Fibroblast of mammary gland (primary cell): ENCODE measurements at places on chromosomes 7 and 10.

- DNase-seq = no peak
Measured at GRCh38 chr7:129367349-129367699, 66.9 kb upstream of the STRIP2 start.

GRCh38 chr10:117590101-117590875 lies 47.7 kb downstream of the EMX2 start:
- DNase-seq = peak; percentile 28

GRCh38 chr10:104937567-104937966 lies 296.5 kb downstream of the SORCS3 start:
- peak; percentile 74 for DNase-seq

DNA sequence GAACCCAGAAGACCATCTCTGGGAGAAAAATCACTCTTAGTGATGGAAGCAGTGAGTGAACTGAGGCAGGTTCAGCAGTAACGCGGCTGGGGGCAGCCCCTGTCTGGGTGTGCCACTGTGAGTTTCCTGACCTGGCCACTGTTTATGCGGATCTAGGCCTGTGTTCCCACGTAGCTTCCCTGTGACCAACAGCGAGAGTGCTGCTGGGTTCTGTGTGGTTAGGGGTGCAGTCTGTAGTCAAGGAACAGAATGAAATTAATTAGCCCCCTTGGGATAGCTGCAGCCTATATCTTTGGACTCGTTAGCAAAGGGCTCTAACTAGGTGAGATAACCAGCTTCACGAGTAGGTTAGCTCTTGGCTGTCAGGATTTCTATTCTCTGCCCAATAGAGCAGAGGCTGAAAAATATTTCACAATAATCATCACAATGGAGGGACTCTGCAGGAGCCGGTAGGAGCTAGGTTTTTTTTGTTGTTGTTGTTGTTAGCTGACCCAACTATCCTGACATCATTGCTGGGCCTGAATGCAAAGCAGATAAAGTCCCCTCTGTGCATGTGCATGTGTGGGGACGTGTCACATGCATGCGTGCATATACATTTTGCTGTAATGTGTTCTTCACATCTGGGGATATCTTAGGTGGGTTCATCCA lies 164.9 kb downstream of the TMEM178B start:
- DNase-seq = no peak

DNA sequence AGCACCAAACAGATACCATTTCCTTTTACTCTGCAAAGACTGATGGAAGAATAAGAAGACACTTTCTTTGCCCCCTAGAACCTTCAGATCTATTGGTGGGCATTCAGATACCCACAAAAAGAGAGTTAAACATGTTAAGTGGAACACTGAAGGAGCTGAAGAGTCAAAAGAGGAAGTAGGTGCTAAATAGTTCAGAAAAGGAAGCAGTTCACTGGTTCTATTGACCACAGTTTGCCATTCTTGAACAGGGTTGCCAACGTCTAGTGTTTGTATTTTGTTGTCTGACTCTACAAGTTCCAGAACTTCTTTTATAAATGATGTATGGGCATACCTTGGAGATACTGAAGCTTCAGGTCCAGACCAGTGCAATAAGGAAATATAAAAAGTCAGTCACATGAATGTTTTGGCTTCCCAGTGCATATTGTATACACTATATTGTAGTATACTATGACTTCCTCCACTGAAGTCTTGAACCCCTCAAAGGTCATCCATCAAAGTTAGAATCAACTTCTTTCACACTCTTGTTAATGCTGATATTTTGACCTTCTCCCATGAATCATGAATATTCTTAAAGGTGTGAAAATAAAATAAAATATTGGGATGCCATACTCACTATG lies 47.5 kb upstream of the AGR3 start:
- no peak for DNase-seq

- no peak for DNase-seq
Measured at GRCh38 chr7:33893377-33893776, 12.0 kb upstream of the BMPER start.

GRCh38 chr7:55050281-55050680 lies 31.5 kb downstream of the EGFR start:
- DNase-seq = peak; percentile 47

DNA sequence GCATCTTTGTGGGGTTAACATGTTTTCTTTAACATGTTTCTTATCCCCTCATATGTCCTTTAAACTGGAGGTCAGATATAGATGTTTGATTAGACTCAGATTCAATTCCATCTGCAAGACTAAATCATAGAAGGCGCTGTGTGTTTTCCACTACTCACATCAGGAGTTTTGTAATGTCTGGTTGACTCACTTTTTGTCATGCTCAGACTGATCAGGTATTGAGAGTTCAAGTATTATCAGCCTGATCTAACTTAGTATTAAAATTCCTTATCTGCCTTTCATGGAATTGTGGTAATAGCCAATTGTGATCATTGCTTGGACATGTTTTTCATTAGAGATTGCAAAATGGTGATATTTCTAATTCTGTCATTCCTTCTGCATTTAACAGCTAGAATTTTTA lies 30.2 kb downstream of the ENTPD7 start:
- DNase-seq = peak; percentile 48

- DNase-seq = no peak
Measured at GRCh38 chr10:108338146-108338545, 1173.6 kb upstream of the SORCS1 start.

DNA sequence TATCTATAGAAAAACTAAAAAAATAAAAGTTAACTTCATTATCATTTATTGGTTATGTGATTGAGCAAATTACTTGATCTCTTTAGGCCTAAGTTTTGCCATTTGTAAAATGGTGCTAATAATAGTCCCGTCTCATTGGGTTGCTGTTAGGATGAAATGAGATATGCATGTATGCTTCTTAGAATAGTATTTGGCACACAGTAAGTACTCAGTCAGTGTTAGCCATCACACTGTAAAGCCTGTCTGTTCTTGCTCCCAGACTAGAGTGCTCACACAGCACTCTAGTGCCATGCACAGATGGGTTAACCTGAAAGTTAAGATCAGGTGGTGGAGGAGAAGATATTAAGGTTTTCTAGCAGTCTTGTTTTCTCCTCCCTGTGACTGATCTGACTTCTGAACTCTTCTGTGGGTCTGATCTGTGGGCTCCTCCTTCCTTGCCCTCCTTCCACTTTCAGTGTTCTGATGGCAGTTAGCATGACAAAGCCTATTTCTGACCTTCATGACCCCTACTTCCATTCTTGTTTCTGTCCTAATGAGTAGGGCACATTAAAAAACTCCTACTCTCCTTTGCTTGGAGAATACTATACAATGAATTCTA lies 167.5 kb downstream of the RNLS start:
- no peak for DNase-seq

DNA sequence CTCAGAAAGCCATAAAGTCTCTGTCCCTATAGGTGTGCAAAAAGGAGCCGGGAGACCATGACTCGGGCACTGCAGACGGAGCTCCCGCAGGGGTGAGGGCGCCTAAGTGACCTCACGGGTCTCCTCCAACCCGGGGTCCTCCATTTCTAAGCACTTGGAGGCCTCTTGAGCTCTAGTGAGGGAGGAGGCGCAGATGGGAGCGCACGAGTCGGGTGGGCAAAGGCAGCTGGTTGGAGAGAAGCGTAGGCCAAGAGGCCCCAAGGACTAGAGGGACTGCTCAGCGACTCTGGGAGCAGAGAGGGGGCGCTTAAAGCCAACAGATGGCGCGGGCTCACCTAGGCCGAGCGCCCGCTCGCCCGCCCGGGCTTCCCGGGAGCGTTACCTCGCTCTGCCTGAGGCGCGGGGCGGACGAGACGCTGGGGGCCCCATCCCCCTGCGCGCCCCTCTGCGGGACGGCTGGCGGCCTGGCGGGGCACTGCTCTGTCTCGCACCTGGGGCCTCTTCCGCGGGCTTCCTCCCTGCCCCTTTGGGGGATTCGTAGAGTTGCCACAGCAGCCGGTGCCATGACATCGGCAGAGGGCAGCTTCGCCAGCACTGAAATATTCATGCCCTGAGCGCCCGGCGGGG lies 523 bp upstream of the CDH23 start:
- DNase-seq = no peak

DNA sequence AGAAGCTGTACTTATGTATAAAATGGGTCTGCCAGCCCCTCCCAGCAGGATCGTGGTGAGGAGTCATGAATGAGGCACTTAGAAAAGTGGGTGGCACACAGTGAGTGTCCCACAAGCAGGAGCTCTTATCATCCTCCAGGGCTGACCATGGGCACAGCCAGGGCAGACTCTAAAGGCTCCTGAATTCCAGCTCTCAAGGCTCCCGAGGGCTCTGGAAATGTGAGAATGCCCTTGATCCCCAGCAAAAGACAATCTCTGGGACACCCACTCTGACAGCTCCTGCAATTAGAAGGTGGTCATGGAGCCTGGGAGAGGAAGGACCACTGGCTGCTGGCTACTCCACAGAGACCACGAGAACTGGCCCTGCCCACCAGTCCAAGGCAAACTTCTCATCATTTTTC lies 1.6 kb downstream of the VSTM4 start:
- no peak for DNase-seq

GRCh38 chr7:78306634-78307033 lies 508.1 kb downstream of the PHTF2 start:
- no peak for DNase-seq

GRCh38 chr10:70576803-70577517 lies 25.6 kb downstream of the PRF1 start:
- DNase-seq = peak; percentile 22

DNA sequence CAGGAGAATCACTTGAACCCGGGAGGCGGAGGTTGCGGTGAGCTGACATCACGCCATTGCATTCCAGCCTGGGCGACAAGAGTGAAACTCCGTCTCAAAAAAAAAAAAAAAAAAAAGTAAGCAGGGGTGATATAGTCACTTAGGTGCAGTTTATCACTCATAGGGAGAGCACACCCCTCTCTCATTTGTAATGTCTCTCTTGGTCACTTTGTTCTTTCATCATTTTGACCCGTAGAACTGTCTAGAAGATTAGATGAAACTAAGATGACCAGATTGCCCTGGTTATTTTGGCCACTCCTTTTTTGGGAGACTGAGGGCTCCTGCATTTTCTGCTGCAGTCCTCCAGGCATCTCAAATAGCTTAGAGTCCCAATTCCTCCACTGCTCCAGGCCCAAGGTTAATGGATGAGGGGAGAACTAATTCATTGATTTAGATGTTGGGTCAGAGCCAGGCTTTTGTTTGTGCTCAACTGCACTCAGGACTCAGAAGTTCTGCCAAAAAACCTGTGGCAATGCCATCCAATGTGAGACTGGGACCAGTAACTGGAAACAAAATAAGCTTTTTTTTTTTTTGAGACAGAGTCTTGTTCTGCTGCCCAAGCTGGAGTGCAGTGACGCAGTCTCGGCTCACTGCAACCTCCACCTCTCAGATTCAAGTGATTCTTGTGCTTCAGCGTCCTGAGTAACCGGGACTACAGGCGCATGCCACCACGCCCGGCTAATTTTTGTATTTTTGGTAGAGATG lies 50.0 kb upstream of the CAMK1D start:
- no peak for DNase-seq

DNA sequence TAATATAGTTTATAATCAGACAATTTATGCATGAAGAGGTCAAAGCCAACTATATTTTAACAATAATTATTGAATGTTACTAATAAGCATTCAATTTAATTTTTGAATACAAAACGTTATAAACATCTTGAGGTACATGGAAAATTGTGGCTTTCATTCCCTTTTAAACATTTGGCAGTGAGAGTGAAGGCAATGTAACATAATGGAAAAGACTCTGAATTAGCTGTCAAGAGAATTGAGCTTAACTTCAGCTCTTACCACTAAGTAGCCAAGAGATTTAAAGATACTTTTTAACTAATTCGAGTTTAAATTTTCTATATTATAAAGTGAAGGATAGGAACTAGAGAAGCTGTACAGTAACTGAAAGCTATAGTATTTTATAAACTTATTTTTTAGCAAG lies 98.6 kb downstream of the SEMA3A start:
- DNase-seq = no peak

DNA sequence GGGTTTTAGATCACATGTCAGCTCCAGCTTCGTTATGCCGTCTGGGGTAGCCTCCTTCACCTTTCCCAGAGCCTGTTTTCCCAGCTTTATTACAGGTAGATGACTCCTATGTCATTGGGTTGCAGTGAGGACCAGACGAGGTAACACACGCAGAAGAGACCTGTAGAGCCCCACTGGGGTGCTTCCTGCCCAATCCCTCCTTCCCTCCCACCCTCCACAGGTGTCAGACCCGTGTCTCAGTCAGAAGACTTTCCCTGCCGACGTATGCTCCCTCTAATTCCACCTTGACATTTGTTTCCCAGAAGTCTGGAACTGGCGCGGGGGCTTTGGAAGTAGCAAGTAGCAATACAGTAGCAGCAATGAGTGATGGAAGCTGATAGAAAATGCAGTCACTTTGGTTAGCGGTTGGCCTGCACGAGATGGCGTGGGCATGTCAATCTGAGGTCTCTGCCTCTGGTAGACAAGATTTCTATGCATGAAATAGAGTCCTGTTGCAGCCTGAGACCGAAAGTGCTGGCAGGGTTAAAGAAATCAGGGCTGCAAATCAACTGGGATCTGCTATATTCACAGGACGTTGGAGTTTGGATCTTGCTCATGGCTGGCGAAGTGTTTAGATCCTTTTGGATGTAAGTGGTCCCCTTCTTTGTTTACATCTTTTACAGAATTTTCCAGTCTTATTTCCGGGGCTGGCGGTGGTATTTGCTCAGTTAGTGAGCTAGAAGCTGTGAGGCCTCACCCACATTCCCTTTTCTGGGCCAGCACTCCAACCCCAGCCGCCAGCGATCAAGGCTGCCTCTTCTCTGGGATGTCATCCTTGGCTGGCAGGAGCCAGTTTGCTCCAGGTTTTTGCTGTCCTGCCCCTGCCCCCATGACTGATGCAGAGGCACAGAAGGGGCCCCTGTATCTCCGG lies 78.3 kb upstream of the KMT2C start:
- no peak for DNase-seq

- DNase-seq = peak; percentile 75
Measured at GRCh38 chr7:101116898-101117297, 10.0 kb upstream of the SERPINE1 start.

DNA sequence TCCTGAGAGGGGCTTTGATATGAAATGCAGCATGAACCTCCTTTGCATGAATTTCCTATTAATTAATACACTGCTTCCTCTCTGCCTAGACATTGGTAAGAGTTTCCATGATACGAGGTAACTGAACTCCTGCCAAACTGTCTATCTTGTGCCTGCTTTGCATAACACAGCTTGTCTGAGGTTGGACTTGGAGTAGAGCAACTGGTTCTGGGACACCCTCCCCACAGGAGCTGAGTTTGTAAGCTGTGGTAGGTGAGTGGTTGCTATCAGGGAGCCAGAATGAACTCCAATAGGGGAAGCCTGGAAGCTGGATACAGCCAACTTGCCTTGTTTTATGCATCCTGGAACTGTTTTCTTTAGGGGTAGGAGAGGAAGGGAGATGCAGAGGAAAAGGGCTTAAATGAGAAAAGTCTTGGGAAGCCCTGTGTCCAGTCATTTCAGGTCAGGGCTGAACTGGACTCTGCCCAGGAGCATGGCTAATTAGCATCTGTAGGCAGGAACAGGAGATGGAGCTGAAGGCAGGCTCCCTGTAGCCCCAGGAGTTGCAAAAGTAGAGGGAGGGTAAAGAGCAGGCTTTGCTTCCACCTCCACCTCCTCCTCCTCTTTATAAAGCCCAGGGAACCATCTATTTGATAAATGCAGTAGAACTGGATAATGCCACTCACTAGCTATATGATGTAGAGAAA lies 73.2 kb upstream of the GPR158 start:
- no peak for DNase-seq
